ENCODE measurements at places on chromosomes 2 and 18.

DNA sequence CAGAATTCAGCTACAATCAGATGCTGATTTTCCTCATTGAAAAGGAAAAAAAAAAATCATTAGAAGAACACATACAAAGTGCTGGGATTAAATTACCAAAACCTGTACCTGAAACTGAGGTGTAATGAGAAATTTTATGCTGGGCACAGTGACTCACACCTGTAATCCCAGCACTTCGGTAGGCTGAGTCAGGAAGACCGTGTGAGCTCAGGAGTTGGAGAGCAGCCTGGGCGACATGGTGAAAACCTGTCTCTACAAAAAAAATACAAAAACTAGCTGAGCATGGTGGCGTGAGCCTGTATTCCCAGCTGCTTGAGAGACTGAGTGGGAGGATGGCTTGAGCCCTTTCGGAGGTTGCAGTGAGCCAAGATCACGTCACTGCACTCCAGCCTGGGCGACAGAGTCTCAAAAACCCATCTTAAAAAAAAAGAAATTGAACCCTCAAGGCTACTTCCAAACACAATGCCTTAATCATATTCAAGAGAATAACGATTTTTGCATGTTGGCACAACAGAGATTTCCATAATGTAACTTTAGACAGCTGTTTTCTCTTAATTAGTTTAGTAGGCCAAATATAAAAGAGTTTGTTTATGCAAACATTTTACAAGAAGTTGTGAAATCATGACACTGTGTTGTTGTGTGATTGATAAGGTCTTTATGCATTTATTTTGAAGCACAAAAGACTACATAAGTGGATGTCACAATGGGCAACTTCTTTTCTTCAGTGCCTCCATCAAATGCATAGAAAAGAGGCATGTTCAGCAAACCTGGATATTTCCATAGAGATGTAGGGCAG is 63.9 kb downstream of the FAM161A start:
- DNase-seq: no peak

DNA sequence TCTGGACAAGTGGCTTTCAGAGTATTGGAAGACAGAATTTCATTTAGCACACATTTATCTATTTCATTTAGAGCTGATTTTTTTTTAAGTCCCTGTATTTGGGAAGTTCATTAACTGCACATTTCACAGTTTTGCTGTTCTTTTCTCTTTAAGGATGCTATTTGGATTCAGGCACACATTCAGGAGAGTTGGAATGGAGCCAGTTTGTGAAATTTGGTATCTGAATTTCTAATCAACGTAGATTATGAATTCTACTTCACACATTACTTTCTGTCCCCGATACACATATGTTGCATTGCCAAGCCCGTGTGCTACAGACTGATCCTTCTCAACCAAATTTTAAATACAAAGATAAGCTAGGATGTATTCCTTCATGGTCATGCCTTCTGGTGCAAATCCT is 503.9 kb downstream of the IRS1 start:
- DNase-seq: no peak

GRCh38 chr18:7177116-7177744 is 53.7 kb upstream of the LRRC30 start:
- DNase-seq: no peak

GRCh38 chr2:16713011-16713423 is 47.4 kb upstream of the CYRIA start:
- no peak for DNase-seq

GRCh38 chr2:237695201-237695780 is 67.9 kb downstream of the LRRFIP1 start:
- no peak for DNase-seq

All from natural killer cell treated with Interleukin-12 subunit alpha and Interleukin-12 subunit beta and Interleukin-15 and Interleukin-18, amount 100 ng/mL, for 72 hours (primary cell).